ENCODE measurements at places on chromosomes 13 and 19.
A peak's percentile ranks its signal among the peaks of the same experiment; 100 is the strongest.

GRCh38 chr13:111066544-111066943 is 48.6 kb upstream of the ARHGEF7 start:
- DNase-seq = no peak

DNA sequence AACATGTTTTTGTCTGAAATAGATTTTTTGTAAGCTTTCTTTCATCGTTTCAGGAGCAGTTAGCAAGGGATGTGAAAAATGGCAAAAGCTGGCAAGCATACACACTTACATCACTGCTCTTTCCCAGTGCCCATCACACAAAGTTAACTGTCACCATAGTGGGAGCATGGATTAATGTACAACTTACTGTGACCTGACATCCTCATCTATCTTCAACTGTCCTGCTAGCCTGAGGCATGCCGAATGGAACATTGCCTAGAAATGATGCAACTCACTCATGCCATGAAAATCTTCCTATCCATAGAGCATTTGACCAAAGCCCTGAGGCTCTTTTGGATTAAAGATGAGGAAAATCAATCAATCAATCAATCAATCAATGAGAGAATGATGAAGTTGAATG is 491.7 kb upstream of the SLC10A2 start:
- DNase-seq = no peak

DNA sequence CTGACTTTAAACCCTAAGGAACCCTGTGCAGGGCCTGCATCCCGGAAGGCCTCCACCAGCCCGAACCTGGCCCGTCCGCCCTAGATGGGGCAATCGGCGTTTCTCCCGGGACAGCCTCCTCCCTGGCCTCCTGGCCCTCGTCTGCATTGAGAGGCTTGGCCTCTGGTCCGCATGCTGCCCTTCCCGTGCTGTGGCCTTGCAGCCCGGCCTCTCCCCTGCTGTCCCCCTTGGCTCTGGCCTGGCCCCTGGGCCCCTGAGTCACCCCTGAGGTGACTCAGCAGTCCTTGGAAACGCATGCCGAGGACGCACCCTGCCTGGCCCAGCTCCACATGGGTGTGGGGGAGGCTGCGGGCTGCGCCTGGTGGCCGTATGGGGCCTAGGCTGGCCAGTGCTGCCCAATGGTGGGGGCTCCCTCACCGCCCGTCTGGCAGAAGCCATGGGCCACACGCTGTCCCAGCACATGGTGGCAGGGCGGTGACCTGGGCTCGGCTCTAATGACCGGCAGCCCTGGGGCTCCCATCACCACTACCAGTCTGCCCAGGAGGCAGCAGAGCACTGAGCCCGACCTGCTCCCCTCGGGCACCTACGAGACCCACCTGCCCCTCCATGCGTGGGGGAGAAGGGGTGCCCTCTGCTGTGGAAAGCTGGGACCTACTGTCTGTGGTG is 25.7 kb downstream of the SH3GL1 start:
- DNase-seq = no peak

- DNase-seq = no peak
Observed at GRCh38 chr13:46992383-46992952, 95.6 kb upstream of the HTR2A start.

DNA sequence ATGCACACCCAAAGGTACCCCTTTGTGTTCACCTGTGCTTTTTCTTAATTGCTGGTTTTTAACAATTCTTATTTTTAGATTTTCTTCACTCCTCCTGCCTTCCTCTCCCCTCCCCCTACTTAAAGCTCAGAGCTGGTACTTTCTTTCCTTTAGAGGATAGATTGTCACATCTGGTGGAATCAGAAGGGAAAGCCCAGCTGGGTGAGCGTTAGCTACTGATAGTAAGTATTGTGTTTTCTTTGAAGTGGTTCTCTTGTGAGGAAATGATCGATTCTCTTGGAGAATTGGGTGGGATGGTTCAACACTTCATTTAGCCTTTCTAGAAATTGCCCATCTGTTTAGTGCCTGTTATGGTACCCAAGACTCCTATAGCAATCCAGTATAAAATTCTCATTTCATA is 84.8 kb downstream of the FLT1 start:
- no peak for DNase-seq

GRCh38 chr13:67752759-67753158 is 522.6 kb upstream of the PCDH9 start:
- DNase-seq = no peak

DNA sequence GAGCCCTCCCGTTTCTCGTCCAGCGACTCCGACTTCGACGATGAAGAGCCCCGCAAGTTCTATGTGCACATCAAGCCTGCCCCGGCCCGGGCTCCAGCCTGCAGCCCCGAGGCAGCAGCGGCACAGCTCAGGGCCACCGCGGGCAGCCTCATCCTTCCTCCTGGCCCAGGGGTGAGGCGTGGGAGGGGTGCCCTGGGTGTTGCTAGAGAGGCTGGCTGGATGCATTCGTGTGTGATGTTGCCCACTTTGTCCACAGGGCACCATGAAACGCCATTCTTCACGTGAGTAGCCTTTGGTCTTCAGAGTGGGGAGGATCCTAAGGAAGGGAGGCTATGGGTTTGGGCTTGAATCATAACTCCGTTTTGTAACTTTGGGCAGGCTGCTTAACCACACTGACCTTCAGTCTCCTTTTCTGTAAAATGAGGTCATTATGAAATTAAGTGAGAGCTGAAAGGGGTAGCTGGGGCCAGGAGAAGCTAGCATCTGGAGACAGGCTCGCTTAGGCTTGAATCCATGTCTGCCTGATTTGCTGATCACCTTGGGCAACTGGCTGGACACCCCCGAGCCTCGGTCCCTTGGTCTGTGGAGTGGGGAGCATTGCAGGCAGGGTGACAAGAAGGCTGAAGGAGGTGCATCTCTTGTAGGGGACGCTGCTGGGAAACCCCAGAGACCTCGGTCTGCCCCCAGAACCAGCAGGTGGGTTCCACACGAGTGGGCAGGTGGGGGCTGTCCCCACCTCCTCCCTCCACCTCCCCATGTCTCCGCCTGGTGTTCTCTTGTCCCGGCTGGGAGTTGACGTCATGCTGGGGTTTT is 18.7 kb upstream of the B3GNT3 start:
- no peak for DNase-seq

DNA sequence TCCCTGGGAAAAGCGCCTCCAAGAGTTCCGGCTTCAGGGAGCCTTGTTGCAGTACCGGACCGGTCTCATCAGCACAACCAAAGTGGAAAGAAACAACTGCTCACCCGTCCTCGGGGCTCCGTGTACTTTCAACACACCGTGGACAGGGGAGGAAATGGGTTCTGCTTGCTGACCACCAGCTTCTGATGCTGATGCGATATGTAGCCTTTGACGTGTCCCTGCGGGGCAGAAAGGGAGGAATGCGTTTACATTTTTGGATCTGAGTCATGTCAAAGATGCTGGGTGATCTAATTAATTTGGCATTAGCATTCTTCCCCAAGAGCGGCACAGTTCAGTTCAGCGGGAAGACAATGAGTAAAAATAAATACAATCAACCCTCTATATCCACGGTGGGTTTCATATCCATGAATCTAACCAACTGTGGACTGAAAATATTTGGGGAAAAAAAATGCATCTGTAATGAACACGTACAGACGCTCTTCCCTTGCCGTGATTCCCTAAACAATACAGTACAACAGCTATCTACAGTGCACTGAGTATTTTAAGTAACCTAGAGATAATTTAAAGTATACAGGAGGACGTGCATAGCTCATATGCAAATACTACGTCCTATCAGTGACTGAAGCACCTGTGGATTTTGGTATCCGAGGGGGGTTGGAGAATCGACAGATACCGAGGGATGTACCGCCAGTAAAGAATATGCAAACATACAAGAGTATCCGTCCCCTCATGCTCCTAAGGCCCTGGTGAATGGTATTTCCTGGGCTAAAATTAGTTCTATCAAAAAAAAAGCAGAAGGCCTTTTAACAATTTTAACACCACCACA is 19.8 kb downstream of the PROZ start:
- DNase-seq = no peak

DNA sequence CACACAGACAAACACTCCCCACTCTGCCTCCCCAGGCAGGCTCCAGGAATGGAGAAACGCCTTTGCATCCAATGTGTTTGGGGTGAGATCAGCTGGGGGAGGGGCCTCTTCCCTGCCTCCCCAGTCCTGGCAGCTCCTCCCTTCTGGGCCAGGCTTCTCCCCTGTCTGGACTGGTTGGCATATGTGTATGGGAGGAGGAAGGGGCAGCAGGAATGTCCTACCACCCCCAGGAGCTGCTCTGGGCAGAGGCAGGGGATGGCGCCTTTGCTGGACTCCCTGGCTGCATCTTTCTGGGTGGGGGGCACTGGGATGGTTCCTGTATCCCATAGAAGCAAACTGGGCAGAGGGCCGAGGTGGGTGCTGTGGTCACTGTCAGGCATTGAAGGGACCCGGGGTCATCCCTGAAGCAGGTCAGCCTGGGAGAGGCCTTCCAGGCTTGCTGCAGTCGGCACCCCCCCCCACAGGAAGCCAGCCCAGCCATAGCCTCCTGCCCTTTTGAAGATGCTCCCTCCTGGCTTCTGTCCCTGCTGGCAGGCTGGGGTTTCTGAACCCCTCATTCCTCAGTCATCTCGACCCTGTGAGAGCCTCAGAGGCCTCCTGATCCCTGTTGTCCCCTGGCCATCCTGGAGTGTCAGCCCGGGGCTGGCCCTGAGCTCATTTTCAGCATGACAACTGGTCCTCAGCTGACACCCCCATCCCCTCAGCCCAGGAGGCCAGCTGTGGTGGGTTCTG is 21.2 kb upstream of the SLC7A10 start:
- no peak for DNase-seq

GRCh38 chr13:60167121-60167520 is 3.4 kb upstream of the DIAPH3 start:
- no peak for DNase-seq

DNA sequence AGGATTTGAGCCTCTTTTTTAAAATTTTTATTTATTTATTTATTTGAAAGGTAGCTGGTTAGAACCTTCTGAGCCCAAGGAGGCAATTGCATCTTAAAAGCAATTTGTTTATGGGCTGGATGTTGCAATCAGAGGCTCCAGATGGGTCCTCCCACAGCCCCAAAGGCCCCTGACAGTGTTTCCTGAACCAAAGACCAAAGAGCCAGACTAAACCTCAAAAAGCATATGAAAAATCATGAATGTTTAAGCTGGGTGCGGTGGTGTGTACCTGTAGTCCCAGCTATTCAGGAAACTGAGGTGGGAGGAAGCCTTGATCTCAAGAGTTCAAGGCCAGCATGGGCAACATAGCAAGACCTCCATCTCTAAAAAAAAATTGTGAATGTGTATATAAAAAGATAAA is 67.8 kb upstream of the RGCC start:
- no peak for DNase-seq

GRCh38 chr19:3274942-3275582 is 50.6 kb downstream of the CELF5 start:
- peak; percentile 16 for DNase-seq

DNA sequence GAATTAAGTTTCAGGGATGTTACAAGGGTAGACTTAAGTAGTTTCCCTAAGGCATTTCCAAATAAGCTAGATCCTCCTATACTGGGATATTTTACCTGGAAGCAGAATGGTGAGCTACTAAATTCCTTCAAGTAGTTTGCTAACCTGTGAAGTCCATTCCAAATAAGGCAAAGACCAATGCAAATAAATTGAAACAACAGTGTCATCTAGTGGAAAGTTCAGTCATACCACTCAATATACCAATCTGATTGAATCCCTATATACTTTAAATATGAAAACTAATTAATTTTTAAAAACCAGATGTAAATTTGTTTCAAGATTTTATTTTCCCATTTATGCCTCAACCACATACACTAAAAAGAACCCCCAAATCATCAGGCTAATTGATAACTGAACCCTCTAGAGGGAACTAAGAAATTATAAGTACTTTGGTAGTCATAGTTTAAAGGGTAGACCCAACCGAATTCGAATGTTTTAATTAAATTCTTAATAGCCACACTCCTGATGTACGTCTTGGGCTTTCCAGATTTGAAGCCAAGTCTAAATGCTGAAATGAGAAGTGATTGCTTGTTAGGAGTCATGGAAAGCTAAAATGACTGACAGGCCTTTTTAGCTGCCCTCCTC is 223.7 kb downstream of the TBC1D4 start:
- no peak for DNase-seq

- no peak for DNase-seq
Observed at GRCh38 chr13:98783856-98784478, 31.5 kb upstream of the SLC15A1 start.

GRCh38 chr13:112837371-112838037 is 131.5 kb upstream of the MCF2L start:
- no peak for DNase-seq

- no peak for DNase-seq
Observed at GRCh38 chr19:4508698-4509097, 9.6 kb downstream of the PLIN4 start.

- DNase-seq = no peak
Observed at GRCh38 chr13:51325837-51326236, 13.7 kb upstream of the SERPINE3 start.

GRCh38 chr19:21483589-21484170 is 21.7 kb upstream of the ZNF429 start:
- DNase-seq = peak; percentile 53

GRCh38 chr19:11225172-11225571 is 14.2 kb upstream of the ANGPTL8 start:
- no peak for DNase-seq

GRCh38 chr19:48874303-48875135 is 2.3 kb downstream of the PPP1R15A start:
- DNase-seq = no peak

DNA sequence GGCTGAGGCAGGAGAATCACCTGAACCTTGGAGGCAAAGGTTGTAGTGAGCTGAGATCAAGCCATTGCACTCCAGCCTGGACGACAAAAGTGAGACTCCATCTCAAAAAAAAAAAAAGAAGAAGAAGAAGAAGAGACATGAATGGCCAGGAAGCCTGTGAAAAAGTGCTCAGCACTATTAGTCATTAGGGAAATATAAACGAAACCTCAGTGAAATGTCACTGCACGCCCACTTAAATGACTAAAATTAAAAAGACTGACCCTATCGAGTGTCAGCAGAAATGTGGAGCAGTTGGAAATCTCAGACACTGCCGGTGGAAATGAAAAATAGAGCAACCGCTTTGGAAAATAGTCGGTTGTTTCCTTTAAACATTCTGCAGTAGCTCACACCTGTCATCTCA is 5.5 kb upstream of the TYROBP start:
- DNase-seq = no peak

DNA sequence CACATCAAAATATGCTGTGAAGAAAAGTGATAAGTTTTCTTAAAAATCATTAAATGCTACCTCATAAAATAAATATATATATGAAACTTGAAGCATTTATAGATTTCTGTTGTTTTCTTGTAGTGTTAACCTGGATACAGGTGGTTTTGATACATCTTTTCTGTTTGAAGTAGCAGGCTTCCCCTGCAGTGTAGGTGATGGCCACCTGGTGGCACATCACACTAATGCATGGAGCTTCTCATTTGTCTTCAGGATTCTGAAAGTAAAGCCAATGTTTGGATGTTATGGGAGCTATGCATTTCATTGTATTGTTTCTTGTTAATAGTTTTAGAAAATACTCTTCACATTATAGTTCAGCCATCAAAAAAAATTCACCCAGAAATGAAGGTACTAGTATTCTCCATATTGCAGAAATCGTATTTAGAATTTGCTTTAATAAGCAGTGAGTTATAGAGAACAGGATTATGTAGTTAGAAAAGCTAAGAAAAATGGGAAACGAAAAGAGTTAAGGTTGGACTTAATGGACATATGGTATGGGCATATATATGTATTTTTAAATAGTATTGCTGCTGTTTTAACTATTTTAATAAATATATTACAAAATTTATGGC is 18.7 kb downstream of the GPR180 start:
- no peak for DNase-seq

All from activated CD4-positive, alpha-beta T cell treated with anti-CD3 and anti-CD28 coated beads, Interleukin-2, amount 50 U/mL, for 24 hours (primary cell).